ENCODE measurements at places on chromosomes 2 and 18.
A peak's percentile ranks its signal among the peaks of the same experiment; 100 is the strongest.

DNA sequence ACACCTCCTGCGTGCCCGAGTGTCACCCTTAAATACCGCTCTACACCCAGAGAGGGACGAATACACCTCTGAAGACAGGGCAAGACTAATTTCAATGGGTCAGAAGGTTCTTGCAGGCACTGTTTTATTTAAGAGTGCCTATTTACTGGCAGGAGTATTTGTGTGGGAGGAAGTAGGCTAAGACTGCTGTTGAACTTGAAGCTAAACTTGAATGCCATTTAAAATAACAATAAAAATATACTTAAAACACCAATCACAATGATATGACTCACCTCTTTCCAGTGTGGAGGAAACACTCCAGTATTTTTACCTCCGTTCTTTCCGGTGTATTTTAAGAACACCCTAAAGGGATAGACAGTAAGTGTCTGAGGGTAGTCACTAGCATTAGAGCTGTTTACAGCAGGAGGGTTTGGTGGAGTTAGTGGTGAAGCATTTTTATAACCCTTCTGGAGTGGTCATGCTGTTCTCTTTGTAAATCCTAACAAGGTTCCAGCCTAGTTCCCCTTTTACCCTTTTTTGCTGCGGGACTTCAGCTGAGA, 9.6 kb upstream of the HOXD1 start:
- no peak for DNase-seq

- DNase-seq: no peak
Observed at GRCh38 chr2:239402666-239403065, 1.8 kb upstream of the HDAC4 start.

DNA sequence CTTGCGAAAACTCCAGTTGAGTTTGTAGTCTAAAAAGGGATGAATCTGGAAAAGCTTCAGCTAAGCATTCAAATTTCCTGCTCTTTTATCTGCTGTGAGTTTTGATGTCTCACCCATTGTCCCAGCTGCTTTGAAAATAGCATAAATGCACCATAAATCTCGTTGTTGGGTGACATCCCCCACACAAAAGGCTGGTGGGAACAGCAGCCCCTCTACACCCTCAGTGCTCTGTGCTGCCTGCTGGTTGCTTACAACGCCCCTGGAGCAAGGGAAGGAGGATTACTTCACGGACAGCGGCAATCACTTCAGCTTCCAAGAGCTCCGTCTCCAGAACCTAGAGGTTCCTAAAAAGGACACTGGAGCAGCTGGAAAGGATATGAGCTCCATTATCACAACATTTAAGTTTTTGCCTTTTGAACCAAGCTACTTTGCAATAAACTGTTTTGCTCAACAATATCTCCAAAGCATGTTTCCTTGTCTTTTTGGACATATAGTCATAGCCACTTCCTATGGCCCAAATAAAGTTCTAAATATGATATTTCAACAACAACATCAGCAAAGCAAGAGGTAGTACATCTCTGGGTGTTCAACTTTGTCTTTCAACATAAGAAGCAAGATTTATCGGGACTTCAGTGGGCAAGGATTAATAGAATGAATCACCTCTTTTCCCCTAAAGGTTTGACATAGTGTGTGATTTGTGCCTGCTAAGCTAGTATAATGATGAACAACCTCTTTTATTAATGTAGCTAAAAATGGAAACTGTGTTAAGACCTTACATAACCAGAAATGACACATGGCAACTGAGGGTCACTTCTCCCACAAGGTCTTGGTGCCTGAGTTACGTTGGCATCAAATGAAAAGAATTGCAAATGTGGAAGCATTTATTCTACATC, 413.5 kb downstream of the TXNL1 start:
- no peak for DNase-seq

GRCh38 chr2:65525616-65526231, 93.3 kb upstream of the SPRED2 start:
- DNase-seq: no peak

DNA sequence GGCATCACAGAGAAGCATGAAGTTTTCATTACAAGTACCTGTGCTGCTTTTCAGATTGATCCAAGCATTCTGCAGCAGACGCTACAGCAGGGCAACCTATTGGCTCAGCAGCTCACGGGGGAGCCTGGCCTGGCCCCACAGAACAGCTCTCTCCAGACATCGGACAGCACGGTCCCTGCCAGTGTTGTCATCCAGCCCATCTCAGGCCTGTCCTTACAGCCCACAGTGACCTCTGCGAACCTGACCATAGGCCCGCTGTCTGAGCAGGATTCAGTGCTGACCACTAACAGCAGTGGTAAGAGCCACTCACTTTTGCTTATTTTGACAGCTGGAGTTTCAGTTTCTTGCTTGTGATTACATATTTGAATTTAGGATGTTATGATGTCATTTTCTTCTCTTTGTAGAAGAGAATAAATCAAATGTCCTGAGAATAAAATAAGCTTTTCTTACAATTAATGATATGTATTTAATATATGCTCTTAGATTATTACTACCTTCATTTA, 104.9 kb downstream of the ZNF236 start:
- DNase-seq: no peak

GRCh38 chr18:79600141-79600540, 79.5 kb upstream of the CTDP1 start:
- DNase-seq: no peak

DNA sequence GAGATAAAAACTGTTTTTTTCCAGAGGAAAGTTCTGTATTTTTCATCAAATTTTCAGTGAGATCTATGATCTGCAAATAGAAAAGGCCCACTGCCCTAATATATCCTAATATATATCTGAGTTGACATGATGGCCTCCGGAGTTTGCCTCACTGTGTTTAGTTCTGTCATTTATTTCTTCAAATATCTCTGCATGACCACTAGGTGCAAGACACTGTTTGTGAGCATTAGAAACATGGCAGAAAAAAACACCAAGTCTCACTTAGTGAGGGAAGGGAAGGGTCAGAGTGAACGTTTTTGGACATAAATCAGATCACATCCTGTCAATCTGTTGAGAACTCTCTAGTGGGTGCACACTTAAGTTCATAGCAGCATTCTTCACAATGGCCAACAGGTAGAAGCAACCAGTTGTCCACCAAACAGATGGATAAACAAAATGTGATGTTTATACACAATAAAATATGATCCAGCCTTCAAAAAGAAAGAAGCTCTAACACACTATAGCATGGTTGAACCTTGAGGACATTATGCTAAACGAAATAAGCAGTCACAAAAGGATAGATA, 53.4 kb downstream of the SPIRE1 start:
- no peak for DNase-seq

- DNase-seq: no peak
Observed at GRCh38 chr18:54169431-54170403, 54.8 kb downstream of the MBD2 start.

DNA sequence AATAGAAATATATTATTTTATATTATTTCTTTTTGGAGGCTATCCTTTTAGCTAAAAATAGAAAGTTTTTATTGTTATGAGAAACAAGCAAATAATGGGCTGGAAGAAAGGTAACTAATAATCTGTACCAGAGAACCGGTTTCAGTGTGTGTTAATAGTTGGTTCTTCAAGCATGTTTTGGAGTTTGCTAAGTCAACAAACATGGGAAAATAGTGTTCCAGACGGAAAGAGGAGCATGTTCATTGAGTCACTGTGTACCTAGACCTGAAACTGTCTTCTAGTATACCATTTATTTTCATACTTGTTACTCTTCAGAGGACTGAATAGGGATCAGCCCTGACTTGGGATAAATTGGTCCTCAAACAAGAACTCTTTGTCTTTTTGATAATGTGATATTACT, 134.5 kb upstream of the CWC22 start:
- DNase-seq: no peak

- DNase-seq: no peak
Observed at GRCh38 chr2:12543978-12544558, 172.7 kb upstream of the TRIB2 start.

DNA sequence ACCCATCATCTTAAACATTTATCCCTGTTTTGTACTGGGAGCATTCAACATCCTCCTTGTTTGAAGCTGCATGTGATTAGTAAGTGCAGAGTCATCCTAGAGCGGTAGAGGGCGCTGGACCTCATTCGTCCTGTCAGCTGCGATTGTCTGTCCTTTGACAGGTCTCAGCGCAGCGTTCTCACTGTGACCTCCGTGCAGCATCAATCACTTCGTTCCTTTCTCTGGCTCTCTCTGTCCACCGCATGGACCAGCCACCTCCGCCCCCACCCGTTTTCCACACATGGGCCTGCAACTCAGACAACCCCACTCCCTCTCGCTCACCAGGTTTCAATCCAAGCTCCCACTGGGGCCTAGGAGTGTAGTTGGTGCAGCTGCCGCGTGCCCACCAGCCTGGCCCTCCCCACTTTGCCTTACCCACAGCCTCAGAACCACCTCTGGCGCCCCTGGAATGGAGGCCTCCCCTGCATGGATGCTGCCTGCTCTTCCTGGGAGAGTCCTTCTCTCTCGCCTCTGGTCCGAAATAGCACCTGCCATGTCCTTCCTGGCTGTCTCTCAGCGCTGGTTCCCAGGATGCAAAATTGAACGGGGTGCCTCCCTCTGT, 90.5 kb downstream of the NDUFA10 start:
- peak; percentile 72 for DNase-seq

GRCh38 chr18:29326214-29326613, 1149.3 kb upstream of the CDH2 start:
- peak; percentile 11 for DNase-seq

DNA sequence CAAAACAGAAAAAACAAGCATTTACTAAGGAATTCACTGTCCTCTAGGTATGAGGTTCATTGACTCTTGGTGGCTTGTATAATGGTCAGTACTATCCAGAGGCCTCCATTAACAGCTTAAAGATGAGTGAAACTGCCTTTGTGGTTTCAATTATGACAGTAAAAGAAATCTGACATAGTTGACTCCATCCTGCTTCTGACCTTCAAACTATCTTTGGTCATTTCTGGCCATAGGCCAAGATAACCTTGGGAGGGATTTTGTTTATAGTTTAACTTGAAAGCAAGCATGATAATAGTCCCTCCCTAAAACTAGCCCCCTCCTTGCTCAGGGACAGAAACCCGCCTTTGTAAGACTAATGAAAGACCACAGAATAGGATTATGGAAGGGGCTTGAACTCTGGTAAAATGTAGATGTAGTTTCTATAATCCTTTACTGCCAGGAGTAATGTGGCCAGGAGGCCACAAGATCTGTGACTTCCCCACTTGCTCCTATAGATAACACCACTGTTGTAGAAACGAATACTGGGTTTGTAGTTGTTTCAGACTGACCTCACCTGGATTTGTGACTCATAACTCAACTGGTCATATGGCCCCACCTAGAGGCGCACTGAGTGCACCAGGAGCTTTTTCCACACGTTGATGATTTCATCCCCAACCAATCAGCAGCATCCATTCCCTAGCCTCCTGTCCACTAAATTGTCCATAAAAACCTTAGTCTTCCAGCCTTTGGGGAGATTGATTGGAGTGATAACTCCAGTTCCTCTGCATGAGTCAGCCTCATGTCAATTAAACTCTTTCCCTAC, 8.6 kb upstream of the PLEKHM3 start:
- peak; percentile 57 for DNase-seq

GRCh38 chr2:111698743-111699554, 185.0 kb downstream of the ANAPC1 start:
- no peak for DNase-seq

- no peak for DNase-seq
Observed at GRCh38 chr18:22363867-22364463, 53.8 kb downstream of the CTAGE1 start.

DNA sequence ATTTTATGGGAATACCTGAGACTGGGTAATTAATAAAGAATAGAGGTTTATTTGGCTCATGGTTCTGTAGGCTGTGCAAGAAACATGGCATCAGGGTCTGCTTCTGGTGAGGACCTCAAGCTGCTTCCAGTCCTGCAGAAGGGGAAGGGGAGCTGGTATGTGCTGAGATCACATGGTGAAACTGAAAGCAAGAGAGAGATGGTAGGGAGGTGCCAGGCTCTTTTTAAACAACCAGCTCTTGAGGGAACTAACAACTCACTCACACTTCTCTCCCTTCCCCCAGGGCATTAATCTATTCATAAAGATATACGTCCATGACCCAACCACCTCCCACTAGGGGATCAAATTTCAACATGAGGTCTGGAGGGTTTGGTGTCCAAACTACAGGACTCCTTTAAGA, 40.1 kb downstream of the AGPS start:
- no peak for DNase-seq

DNA sequence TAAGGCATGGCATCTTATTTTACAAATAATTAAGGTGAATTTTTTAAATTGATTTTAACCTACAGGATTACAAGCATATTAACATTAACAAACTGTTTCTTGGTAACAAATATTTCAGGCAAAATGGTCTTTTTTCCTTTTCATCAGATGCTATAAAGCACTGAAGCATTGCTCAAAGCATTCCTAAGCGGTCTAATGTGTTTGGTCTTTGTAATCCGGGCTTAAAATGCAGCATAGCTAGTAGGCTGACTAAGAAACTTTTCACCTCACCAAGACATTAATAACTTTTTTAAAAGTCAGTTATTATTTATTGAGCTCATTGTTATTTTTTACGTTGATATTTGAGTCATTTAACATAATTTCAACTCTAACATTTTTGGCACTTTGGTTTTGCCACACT, 538.8 kb upstream of the SLC39A10 start:
- no peak for DNase-seq

DNA sequence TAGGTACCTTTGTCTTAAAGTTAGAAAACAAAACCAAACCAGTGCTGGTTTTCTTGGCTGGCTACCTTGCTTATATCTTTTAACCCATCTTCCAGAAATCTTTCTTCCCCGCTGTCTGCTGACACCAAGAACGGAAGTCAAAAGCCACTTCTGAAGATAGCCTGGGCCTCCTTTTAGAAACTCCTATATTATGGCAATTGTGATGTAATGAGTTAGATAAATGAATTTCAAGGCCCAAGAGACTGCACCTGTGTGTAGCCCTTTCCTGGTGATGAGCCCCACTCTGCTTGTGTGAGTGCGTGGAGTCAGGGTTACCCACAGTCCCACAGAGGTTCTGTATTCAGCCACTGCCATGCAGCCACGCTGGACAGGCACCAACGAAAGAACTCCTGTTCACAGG, 60.7 kb downstream of the ARMC9 start:
- DNase-seq: no peak

DNA sequence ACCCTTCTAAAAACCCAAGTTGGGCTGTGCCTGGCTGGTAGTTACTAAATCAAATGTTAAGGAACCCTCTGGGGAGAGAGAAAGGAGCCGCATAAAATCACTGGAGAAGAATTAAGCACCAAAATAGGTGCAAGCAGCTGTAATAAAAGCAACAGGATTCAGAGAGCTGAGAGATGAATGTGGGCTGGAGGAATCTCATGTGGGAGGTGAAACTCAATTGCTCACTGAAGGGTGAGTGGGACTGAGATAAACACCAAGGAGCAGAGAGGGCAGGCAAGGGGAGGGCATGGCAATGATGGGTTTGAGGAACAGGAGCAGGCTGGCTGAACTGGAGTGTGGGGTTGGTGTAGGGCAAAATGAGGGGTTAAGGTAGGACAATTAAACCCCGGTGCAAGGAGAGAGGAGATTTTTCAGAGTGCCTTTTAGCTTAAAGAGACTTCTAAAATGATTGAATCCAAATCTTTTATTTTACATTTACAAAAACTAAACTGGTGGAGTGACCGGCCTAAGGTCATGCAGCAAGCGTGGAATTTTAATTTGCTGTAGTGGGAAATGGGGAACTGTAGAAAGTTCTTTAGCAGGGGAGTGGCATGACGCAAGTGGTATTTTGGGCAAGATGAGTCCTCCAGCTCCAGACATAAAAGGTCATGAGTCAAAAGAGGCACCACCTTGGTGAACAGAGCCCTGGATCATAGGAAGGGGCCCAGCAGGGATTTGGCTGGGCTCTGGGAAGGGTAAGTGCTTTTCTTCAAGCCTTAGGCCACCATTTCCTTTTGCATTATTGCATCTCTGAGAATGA, 10.5 kb downstream of the PLB1 start:
- no peak for DNase-seq

Data from NT2/D1 (cell line).